ENCODE measurements at places on chromosomes 1 and 21. TPM values are rescaled to one million over a fixed set of nuclear protein-coding genes. Genes with fewer than 3 reads are reported as not detected.

DNA sequence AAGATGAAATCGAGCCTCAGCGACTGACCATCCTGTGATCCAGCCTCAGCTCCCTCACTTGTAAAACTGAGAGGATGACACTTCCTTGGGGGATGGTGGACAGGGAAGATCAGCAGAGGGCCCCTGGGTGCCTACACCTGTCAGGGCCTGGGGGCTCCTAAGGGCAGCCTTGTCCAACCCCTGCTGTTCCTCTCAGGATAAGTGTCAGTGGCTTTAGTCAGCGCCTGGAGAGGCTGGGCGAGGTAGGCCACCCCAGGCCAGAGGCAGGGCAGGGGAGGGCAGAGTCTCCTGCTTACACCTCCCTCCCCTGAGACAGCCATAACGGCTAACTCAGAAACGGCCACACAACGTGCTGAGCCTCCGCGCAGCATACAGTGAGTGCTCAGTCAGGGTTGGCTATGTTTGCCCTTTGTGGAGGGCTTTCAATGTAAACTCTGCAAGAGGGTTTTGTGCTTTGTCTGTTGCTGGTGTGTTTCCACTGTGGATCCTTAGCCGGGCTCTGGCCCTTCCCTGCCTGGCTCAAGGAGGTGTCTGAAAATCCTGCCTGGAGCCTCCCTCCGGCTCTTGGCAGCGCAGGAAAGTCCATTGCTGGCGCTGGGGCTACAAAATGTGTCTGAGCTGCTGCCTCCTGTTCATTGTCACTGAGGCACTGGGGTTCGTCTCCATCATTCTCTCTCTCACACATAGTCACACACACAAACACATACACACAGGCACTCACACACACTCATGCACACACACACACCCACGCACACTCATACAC is 588.4 kb downstream of the PTPRU start:
- H3K27me3 ChIP-seq, result peaks cover 25% of the 10 kb centered on the region
- no peak overlapping the region for H3K27ac ChIP-seq
- no peak overlapping the region for H3K4me3 ChIP-seq
- DNase-seq, result no peak

DNA sequence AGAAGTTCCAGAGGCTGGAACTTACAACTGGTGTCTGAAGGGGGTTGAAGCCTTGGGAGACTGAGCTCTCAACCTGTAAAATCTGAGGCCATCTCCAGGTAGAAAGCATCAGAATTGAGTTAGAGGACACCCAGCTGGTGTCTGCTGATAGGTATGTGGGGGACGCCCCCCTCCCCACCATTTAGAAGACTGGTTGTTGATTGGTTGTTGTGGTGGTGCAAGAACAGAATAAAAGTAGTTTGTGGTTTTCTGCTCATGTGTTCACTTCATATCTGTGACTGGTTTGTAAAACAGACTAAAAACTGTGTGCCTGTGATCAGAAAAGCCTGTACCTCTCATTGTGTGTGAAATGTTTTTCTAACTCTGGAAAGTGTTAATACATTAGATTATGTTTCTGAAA is 33.2 kb upstream of the PDE4B start:
- no peaks in the 10 kb centered on the region for H3K36me3 ChIP-seq
- DNase-seq, result no peak

- no peaks in the 10 kb centered on the region for H3K36me3 ChIP-seq
- peaks cover 23% of the 10 kb centered on the region for H3K4me1 ChIP-seq
- peak; percentile 78 for DNase-seq
- H3K27me3 ChIP-seq, result no peaks in the 10 kb centered on the region
These were observed 11.1 kb upstream of the ARHGEF2 start for GRCh38 chr1:155989242-155990004.

The RASSF5 gene
- 116 TPM for polyA plus RNA-seq

All from naive B cell (primary cell).